ENCODE measurements at places on chromosomes 4 and X.

- DNase-seq: no peak
Observed at GRCh38 chr4:79429113-79429903, 21.3 kb upstream of the GK2 start.

DNA sequence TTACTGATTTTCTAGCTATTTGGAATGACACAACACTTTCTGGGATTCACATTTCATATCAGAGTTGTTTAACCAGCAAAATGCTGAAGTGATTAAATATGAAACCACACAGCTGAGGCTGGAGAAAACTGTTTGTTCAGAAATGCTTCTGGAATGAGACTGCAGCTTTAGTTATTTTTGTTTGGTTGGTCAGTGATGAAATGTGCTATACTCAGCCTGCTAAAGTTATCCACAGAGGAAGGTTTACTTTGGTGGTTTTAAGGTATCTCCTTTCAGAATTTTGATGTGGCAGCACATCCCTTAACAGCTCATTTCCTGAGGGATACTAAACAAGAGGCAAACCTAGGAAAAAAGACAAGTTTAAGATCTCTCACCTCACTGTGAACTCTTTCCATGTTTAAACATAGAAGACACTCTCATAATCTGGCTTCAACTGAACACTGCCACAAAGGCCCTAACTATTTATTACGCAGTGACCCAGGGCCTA, 106.6 kb upstream of the PDE5A start:
- DNase-seq: no peak

GRCh38 chr4:87007528-87008446, 73.0 kb downstream of the AFF1 start:
- DNase-seq: peak; percentile 48

DNA sequence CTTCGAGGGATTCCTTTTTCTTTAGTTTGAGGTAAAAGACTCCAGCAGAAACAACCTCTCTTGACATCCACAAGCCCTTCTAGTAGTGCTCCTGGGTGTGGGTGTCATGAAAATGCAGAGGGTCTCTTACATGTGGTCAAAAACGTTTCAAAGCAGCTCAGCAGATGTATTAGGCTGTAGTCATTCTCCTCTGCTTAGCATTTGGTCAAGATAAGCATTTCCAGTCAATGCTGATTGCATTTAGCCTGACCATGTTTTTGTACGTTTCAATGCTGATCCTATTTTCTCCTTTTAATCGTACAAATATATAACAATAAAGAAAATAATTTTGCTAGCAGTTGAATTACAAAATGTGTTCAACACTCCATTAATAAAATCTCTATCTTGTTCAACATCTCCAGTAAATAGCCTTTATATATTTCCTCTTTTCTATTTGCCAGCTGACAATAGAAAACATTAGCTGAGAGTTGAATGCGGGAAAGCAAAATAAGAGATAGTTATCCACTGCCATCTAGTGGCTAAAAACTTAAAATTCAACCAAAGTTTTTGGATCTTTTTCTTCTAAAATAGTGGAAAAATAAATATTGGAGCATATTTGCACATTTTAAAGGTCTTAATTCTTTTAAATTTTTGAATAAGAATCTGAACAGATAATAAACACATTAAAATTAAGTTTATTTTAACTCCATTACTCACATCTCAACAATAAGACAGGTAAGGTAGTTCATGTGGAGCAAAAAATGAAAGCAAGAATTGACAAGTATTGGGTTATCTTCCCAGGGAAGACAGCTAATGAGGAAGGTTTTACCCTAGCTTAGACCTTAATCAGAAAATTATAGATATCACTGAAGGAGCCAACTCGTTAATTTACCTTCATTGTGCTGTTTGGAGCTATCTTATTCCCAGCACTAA, 15.2 kb upstream of the PACRGL start:
- no peak for DNase-seq

DNA sequence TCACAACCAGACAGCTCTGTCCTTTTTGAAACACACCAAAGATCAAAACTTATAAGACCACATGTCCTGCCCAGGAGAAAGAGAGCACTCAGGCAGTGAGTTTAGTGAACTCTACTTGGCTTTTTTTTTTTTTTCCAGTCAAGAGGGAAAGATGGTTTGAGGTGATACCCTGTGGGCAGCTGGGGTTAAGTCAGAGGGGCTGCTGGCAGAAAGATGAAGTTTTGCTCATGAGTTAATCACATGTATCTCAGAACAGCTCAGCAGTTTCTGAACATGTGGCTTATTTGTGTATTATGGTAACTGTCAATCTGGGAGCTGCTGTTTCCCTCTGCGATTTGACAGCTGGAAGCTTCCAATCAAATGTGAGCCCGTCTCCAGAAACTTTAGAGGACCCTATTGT, 56.4 kb upstream of the MAP3K15 start:
- DNase-seq: no peak

- DNase-seq: no peak
Observed at GRCh38 chr4:127400276-127400675, 232.5 kb upstream of the INTU start.

DNA sequence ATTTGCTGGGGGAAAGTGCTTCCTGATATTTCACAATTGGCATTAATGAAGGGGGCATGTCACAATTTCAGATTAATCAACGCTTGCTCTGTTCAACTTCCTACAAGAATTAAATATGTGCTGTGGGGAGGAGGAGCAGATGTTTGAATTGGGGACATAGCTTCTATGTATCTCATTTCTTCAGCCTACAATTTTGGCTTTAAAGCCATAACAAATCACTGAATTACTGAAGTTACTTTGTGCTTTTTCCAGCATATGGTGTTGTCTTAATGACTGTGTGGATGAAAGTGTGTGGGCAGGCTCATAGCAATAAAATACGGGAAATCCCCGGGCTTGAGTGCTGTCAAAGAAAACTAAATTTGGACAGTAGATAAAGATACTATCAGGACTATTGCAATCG, 813 bp downstream of the TLR7 start:
- no peak for DNase-seq

DNA sequence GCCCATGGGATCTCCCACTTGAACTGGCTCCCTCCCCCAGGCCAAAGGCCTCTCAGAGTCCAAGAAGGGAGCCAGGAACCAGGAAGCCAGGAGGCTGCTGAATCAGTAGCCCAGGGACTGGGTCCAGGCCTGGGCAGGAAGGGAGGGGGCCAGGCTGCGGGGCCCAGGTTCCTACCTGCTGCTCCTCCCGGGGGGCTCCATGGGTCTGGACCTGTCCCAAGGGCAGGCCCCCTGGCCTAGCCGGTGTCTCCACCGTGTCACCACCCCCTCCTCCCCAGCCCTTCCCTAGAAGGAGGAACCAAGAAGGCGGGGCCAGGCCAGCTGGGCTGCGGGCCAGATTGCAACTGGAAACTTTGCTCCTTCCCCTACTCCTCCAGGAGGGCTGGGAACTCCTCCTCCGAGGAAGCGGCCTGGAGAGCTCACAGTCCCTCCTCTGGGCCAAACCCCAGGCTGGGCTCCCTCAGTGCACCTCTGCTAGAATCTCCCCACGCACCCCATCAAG, at the start of gene IQSEC2:
Gene IQSEC2, minus strand, starts transcription at position 264 of the 502 bp plus-strand sequence.
- DNase-seq: peak; percentile 61

GRCh38 chr4:150008546-150008945, 69.7 kb upstream of the DCLK2 start:
- no peak for DNase-seq

DNA sequence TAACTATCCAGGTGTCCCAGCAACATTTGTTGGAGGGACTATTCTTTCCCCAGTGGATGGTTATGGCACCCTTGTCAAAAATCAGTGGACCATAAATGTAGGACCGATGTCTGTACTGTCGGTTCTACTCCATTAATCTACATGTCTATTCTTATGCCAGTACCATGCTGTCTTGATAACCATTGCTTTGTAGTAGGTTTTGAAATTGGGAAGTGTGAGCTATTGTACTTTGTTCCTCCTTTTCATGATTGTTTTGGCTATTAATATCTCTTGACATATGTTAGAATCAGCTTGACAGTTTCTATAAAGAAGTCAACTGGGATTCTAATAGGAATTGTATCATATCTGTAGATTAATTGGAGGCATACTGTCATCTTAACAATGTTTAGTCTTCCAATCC, 112.7 kb downstream of the HNRNPD start:
- no peak for DNase-seq

DNA sequence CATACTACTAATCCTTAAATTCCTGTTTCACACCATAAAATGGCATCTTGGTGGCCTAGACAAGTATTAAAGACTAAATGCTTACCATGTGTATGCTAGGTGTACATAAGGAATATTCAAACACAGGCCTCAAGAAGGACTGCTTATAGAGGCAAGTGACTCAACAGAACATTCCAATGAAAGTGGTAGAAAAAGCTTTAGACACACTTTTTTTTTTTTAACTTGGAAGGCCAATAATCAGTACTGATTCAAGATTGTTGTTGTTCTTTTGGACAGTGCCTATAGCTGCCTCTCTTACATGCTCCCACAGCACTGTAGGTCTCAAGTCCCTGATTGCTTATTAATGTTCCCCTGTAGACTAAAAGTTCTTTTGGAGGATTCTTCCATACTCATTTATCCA, 77.6 kb downstream of the FBXL5 start:
- no peak for DNase-seq

DNA sequence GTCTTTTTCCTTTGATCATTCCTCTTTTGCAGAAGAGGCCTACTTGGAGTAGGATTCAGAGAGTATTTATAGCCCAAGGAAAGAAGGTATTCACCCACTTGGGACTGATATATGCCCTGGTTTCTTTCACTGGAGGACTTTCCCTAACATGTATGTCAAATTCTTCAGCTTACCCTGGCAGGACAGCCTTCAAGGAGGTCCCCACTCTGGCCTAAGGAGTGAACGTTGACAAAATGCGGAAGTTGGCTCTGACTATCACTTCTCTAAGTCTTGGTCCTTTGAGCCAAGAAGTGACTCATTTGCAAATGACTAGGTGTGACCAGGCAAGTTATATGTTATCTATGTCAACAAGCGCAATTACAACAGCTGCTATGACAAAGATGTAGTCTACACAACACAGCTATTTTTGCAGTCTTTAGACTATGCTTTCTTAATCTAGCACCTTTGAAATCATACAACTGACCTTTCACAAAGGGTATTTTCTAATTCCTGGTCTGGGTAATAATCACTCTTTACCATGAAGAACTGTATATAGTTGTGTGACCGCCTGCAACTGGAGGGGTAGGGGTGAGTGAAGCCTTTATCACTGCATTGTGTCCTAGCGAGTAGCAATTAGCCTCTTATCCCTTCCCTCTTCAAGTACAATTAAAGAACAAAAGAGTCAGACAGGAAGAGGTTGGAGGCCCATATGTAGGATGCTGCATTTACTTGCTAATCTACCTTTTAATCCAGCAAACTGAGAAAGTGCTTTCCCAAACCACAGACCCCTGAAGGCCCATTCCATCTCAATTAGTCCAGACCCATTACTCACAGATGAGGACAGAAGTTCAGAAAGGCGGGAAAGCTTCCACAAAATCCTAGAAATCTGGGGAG, 50.1 kb downstream of the RASGEF1B start:
- no peak for DNase-seq

DNA sequence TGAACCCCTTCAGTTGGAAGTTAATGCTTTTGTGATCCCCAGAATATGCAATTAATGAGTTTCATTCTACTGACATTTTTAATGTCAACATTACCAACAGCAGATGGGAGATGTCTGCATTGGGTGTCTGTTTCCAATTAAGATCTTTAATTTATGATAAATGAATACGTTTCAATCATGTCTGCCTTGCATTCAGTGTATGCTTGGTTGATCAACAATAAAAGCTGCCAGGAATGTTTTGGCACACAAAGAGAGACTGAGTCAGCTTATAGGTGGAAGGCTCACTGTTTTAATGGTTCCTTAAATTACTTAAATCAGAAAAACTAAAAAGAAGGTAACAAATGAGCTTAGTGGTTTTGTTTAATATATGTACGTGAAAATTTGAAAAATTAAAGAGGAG, 359.9 kb upstream of the CNKSR2 start:
- no peak for DNase-seq

- no peak for DNase-seq
Observed at GRCh38 chrX:73987166-73987565, 316.8 kb upstream of the ZCCHC13 start.

DNA sequence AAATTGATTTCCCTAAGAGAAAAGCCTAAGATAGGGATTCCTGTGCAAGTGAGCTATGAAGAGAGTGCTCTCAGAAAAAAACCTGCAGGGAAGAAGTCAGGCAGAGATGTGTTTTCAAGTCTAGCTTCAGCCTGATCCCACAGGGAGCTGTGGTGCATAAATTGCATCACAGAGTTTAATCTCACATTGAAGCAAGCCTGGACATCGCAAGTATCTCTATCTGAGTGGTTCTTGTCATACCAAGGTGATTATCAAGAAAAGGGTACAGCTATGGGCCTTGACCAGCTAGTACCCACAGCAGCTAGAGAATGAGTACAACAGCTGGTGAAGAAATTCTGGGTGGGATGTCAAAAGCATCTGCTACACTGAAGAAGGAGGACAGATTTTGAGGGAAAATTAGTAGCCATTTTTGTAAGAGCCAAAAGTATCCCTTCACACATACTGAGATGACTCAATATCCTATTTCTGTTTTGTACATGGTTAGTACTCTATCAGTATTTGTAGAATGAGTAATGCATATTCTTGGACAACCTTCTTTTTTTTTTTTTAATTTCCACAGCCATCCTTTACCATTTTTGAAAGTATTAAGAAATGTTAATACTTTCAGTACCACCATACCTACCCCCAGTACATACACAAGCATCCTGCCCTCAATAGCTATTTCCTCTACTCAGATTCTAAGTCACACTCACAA, 708.9 kb downstream of the IL1RAPL1 start:
- no peak for DNase-seq

Data from WTC11 (cell line).